ENCODE measurements at places on chromosomes 3 and 15.

DNA sequence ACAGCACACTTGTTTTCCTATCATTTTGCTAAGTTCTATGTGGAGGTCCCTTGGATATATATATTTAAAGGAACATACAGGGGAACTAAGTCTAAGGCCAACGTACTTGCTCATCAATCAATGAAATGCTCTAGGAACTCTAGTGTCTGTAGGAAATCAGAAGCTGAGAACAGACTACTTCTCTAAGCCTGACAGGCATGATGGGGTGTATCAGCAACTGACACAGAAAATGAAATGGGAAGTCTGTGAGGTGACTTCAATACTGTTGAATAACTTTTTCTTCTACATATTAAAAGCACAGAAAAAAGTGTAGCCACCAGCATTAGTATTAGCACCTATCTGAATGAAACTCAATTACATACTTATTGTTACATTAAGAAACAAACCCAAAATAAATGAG lies 56.9 kb upstream of the CSPG5 start:
- DNase-seq, result no peak

DNA sequence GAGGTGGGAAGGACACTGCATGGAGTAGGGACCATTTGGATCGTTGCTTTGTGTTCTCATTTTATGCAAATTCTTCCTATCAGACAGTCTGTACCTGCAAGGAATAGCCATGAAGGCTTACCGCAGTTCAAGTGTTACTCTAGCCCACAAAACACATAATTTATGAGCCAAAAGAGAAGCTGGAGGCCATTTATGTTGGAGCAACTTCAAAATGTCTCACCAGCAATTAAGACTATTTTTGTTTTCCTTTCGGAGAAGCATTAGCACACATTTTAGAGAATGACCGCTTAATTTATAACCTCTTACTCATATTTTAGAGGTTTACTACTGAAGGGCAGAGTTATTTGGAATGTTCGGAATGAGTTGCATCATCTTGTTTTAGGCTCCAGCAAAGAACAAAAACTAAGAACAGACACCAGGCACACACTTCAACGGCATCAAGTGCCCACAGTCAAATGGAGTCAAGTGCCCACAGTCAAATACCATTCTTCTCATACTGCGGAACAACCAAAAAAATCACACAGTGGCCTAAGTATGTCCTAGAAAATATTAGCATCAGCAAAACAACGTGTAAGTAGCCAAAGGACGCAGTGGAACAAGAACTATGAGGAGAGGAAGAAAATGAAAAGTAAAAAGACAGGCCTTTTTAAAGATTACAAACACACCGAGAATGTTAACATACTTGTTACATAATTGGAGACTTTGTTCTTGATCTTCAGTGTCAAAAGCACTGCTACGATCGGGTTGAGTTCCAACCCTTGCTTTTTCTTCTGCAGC lies 17.5 kb upstream of the GOLGA8J start:
- no peak for DNase-seq

GRCh38 chr15:22839046-22839695 lies 705 bp downstream of the NIPA2 start:
- no peak for DNase-seq

- DNase-seq, result no peak
Observed at GRCh38 chr15:48292458-48292857, 38.8 kb upstream of the DUT start.

- no peak for DNase-seq
Observed at GRCh38 chr3:53577506-53577905, 83.1 kb downstream of the CACNA1D start.

GRCh38 chr3:35737080-35737479 lies 97.8 kb downstream of the ARPP21 start:
- no peak for DNase-seq

DNA sequence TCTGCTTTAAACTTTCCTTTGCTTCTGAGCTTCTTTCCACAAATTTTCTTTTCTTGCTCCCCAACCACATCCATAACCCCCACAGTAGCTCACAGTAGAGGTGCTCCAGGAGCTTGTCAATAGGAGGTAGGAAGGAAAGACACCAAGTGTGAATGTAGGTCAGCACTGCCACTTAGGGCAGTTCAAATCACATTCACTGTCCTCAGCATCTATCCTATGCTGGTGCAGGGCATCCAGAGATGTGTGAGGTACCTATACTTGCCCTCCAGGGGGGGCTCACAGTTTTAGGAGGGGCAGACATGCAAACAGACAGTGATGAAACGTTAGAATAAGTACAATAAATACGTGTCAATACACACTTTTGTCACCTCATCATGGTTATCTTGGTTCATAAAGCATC lies 1.5 kb upstream of the SPSB4 start:
- DNase-seq, result no peak

DNA sequence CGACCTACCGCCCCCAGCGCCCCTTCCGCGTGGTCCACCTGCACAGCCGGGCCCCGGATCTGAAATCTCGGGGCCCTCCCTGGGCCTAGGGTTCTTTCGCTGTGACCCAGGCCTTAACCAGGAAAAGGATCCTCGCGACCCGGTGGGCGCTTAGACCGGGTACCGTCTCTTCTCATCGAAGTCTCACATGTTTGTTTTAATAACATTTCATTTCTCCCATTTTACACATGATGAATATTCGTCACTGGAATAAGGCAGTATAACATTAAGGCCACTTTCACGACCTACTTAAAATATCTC lies 277 bp upstream of the DALRD3 start:
- no peak for DNase-seq

GRCh38 chr3:110654843-110655502 lies 416.6 kb upstream of the NECTIN3 start:
- no peak for DNase-seq

DNA sequence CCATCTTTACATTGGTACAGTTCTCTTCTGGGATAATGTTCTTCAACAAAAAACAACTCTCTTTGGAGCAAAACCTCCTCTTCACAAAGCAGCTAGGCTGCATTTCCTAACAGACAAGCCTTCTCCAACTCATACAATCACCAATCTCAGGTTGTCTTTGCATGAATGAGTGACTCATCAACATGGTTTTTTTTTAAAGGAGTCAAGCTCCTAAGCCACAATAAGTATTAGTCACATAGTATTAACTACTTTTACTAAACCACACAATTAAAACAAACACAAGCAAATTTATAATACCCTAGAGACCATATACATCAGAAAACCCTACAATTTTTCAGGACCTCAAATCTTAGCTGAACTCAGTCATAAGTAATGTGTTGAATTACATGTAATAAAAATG lies 137.4 kb downstream of the TBC1D5 start:
- DNase-seq, result no peak

- DNase-seq, result no peak
Observed at GRCh38 chr3:173552526-173552925, 155.0 kb downstream of the NLGN1 start.
